ENCODE measurements at places on chromosomes 12 and 14.

- no peak for DNase-seq
Observed at GRCh38 chr12:118330421-118331018, 42.2 kb downstream of the TAOK3 start.

GRCh38 chr14:34715127-34715863, 902 bp upstream of the CFL2 start:
- DNase-seq: no peak

GRCh38 chr12:100904270-100904669, 109.7 kb downstream of the ANO4 start:
- DNase-seq: no peak

DNA sequence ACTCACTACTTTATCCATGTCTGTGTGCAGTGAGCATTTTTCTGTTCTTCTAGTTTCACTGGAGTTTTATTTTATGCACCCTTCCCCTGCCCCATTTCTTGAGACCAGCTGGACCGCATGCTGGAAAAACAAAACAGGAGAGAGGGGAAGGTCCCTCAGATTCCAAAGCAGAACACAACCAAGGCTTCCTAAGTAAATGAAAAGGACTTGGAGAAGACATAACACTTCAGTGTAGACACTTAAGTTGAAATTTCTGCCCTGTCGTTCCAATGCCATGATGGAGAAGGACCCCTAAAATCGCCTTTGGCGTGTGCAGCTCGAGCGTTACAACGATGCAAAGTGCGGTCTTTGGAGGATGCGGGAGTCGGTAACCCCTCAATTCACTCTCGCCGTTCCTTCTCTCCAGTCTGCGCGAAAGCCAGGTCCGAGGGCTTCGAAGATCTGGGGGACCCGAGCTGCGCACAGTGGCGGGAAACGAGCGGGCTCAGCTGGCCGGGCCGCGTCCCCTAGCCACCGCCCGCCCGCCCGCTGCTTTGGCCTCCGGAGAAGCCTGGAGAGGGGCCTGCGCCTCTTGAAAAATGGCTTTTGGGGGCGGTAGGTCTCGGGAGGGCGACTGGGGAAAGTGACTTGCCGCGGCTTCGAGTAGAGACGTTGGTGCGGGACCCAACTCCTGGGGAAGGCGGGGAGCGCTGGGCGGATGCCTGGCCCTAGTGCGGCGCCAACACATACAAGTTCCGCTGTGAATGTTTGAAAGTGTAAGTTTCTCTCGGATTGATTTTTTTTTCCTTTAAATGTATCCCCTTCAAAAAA, 11.2 kb upstream of the HOXC13 start:
- no peak for DNase-seq

DNA sequence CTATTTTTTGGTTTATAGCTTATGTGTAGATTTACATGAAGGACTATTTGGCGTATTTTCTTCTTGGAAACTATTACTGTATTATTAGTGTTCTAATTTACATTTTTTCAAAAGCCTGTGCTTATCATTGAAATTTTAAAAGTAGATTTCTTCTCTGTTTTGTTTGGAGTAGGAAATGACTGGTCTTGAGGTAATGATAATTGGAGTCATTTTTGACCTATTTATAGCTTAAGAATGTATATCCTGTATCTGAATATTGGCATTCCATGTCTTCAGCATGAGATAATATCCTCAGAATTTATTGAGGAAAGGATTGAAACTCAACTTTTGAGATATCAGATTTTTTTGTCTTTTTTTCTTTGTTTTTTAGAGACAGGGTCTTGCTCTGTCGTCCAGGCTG, 193.4 kb downstream of the ERC1 start:
- no peak for DNase-seq

- DNase-seq: no peak
Observed at GRCh38 chr12:70637303-70638085, at the start of gene PTPRB. Gene PTPRB (minus strand): TSS chr12:70637429. CDS start chr12:70637395, 34 bp downstream.

GRCh38 chr12:24921251-24922038, 27.5 kb downstream of the BCAT1 start:
- no peak for DNase-seq

GRCh38 chr12:25018146-25018545, 69.2 kb upstream of the BCAT1 start:
- no peak for DNase-seq

DNA sequence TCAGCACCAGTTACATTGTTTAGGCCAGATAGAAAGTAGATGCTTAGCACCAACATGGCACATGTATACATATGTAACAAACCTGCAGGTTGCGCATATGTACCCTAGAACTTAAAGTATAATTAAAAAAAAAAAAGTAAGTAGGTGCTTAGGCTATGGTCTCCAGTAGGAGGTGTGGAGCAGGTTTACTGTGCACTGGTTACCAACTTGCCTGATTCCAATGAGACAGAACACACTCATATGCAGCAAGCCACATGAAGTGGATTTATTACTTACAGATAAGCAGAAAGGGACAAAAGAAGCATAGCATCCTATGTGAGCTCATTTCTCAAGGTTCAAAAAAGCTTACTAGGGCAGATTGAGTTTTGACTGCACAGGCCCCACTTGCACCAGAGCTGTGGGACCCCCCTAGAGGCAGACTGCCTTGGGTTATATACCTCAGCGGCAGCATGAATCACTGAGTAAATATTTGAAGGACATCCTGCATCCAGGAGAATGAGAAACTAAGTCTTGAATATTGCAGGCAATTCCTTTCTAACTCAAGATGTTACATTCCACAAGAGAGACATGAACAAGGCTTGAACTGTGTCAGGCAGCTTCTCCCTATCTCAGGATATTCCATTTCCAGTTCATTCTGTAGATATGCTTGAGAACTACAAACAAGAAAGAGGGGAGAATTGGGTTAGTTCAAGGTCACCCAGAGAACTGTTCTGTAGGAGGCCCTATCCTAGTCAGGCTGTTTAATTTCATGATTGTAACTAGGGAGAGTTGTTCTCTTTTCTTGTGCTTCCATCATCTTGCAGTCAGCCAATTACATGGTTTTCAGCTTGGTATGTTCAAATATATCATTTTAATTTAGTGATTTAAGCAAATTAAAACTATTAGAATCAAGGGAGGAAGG, 30.1 kb downstream of the LRFN5 start:
- no peak for DNase-seq

GRCh38 chr12:69339999-69340398, 8.2 kb upstream of the LYZ start:
- no peak for DNase-seq

GRCh38 chr12:29662734-29663323, 120.9 kb downstream of the TMTC1 start:
- no peak for DNase-seq

DNA sequence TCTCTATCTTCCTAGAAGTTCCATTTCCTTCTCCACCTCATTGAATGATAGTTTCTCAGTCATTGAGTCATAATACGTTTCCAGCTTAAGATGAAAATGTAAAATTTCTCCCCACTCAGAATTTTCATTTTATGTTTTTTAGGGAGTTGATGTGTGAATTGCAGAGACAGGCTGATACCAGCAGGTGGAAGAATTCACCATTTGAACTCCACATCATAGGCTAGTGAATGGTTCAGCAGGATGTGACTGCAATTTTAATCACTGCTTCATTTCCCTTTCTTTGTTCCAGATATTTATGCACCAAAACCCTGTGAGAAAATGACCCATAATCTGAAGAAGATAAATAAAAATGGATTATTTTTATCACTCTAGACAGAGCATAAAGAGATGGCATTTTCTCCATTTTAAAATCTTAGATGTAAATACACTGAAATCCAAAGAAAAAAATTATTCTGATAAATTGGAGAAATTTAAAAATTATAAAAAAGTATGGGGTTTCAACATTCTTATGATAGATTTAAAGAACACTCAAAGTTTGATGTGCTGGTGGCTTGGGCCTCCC, 10.6 kb upstream of the PYGL start:
- DNase-seq: no peak

GRCh38 chr12:116534311-116535121, 24.7 kb upstream of the MAP1LC3B2 start:
- no peak for DNase-seq

GRCh38 chr12:128542844-128543243, 275.9 kb downstream of the TMEM132C start:
- no peak for DNase-seq

DNA sequence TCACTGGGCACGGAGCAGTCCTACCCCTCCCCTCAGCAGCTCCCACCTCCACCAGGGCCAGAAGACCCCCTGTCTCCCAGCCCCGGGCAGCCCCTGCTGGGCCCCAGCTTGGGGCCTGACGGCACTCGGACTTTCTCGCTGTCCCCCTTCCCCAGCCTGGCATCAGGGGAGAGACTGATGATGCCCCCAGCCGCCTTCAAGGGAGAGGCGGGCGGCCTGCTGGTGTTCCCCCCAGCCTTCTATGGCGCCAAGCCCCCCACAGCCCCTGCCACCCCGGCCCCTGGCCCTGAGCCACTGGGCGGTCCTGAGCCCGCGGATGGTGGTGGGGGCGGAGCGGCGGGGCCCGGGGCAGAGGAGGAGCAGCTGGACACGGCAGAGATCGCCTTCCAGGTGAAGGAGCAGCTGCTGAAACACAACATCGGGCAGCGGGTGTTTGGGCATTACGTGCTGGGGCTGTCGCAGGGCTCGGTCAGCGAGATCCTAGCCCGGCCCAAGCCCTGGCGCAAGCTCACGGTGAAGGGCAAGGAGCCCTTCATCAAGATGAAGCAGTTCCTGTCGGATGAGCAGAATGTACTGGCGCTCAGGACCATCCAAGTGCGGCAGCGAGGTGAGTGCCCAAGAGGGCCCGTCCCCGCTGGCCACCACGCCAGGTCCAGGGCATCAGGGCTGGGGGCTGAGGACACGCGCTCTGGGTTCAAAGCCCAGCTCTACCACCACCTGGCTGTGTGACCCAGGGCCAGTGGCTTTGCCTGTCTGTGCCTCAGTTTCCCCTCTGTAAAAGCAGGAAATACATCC, 58.6 kb downstream of the PHETA1 start:
- no peak for DNase-seq

DNA sequence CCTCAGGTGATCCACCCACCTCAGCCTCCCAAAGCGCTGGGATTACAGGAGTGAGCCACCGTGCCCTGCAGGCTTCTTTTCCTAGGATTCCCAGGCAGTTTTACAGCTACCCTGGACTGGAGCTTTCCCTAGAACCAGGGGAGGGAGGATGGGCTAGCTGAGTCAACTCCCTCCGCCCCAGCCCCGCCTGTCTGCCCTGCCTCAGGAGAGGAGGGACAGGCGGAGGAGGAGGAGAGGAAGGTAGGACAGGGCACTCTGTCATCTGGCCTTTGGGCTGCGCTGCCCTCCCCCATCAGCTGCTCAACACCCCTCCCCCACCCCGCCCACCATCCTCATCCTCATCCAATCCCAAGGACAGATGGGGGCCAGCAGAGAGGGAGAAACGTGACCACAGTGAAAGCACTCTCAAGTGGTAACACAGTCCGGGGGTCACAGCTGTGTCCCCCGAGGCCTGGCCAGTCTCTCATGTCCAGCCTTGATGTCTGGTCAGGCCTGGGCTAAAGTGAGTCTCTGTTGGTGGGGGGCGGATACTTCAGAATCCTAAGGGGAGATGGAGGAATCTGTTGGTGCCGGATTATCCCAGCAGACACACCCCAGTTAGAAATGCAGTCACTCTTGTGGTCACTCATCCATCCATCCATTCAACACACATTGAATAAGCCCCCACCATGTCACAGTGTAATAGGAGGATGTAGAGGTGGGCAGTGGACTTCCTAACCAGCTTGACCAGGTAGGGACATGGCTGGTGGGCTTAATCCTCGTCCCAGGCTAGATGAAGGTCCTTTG, 12.3 kb downstream of the FIGNL2 start:
- no peak for DNase-seq

All from activated CD4-positive, alpha-beta T cell treated with anti-CD3 and anti-CD28 coated beads for 1 hour (primary cell).